Heart left ventricle (tissue), 16 donors: ENCODE measurements at places on chromosomes 13 and 19. TPM values are rescaled to one million over a fixed set of nuclear protein-coding genes. Genes with fewer than 3 reads are reported as not detected.

Gene C19orf85
- total RNA-seq = not detected

Gene SPATA13
- total RNA-seq = 10.7 TPM

Gene ZNF765
- total RNA-seq = 3.0 TPM

Gene FGF22
- total RNA-seq = 0.16 TPM

Gene CDX2
- not detected for total RNA-seq

Gene SERPINE3
- not detected for total RNA-seq

Gene SIGLECL1
- not detected for total RNA-seq
